Hematopoietic multipotent progenitor cell treated with erythropoietin and hydrocortisone succinate and interleukin-3 and kit ligand, for 4 days (in vitro differentiated cells): ENCODE measurements at places on chromosomes 2 and 18.

DNA sequence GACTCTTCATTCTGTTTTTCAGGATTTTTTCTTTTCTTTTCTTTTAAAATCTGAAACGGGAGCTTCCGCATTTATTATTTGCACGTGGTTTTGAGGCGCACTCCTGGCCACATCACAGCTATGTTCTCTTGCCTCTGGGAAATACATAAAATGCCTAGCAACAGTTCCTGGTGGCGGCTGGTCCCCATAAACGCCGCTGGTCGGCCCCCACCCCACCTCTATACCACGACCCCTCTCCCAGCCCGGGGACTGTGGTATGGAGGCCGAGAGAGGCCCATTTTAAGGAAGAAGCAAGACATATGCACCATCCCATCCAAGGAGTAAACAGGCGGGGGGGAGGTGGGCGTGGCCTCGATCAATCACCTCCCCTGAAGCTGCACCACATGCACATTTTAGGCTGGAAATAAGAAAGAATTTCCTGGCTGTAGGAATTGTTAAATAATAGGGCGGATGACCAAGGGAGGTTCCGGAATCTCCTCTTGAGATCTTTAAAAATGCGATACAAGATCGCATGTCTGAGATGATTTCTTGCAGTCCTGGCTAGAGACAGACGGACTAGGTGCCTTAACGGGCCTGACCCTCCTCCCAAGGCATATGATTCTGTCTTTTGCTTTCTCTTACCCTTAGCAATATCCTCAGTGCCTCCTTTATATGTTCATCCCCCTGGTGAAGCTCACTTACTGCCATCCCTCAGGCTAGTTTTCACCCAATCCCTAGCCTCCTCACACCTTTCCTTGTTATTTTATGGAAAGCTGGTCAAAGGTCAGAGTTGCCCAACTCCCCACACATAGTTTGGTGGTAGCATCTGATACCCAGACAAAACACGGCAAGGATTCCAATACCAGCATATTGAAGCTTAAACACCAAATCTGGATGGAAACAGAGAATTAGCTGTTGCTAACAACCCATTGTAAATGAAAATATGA is 82.4 kb downstream of the BCL2 start:
- DNase-seq = no peak

- peak; percentile 50 for DNase-seq
These were observed at the start of gene IL1A for GRCh38 chr2:112784199-112785189. Gene IL1A (minus strand): TSS chr2:112784493. CDS start chr2:112783770, 723 bp downstream.

DNA sequence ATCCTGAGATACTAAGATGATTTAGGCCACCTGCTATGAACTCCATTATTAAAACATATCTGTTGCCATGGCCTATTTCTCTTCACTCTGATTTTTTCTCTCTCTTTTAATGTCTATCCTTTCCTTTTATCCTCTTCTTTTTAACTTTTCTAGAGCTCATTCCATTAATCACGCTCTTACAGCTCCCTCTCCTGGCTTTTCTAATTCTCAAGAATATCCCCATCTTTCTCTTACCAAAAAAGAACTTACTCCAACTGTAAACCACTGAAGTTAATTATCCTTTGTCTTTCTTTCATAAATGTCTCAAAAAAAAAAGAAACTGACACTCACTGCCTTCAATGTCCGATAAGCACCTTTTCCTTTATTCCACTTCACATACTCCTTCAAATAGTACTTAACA is 7.9 kb downstream of the PPP3R1 start:
- DNase-seq = no peak

DNA sequence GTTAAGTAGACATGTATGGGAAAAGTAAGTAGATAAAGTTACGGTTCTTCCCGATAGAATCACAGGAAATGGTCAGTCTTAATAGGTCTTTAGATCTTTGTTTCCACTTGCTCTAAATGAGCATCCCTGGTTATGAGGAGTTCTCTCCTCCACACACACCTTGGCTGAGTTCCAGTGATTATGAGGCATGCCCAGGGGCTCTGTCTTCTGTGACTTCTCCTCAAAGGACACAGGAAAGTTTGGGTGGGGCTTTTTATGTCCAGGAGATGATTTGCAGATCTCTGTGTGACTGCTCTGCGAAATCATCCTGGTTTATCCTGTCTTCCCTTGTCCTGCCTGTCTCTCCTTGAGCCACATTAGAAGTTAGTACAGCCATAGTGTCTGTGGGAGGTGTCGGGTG is 83.9 kb upstream of the EML6 start:
- DNase-seq = no peak

GRCh38 chr2:11530864-11531465 is 2.9 kb upstream of the GREB1 start:
- no peak for DNase-seq

- DNase-seq = peak; percentile 29
These were observed 21.1 kb downstream of the GPR35 start for GRCh38 chr2:240646176-240646899.

- DNase-seq = no peak
These were observed 357.9 kb downstream of the DPP10 start for GRCh38 chr2:114800371-114800770.

- peak; percentile 50 for DNase-seq
These were observed 8.4 kb upstream of the VAPA start for GRCh38 chr18:9905401-9905922.

DNA sequence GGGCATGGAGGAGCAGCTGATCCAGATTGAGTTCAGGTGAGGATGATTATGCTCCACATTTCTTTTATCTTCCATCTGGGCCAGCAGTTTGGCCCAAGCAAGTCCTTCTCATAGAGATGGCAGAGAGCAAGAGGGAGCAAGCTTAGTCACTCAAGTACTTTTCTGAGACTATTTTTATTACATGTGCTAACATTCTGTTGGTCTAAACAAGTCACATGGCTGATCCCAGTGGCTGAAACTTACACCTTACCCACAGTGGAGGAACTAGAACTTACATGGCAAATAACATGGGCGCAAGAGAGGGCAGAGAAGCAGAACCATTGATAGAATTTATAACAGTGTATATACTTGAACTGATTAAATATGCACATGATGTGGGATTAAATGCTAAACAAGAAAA is 105.7 kb downstream of the KYNU start:
- DNase-seq = no peak
